ENCODE measurements at places on chromosomes 13 and 19.

DNA sequence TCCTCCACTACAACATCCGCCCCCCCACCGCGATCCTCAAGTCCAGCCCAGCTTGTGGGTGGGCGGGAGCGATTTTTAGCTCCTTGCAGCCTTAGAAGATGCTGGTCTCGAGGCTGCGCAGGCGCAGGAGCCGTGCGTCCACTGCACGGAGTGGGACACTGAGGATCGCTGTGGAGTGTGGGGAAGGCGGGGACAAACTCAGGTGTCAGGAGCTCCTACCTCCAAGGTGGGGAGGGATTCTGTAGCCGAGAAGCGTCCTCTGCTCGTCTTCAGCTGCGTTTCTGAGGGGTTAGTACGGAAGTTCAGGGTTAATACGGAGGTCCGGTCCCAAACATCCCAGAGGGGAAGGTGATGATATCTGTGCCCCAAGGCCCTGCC lies at the start of gene RTBDN:
TSS of gene RTBDN (minus strand) at position 14 of the 378 bp plus-strand sequence. CDS start 4,600 bp downstream, outside the sequence.
- no peak for DNase-seq

DNA sequence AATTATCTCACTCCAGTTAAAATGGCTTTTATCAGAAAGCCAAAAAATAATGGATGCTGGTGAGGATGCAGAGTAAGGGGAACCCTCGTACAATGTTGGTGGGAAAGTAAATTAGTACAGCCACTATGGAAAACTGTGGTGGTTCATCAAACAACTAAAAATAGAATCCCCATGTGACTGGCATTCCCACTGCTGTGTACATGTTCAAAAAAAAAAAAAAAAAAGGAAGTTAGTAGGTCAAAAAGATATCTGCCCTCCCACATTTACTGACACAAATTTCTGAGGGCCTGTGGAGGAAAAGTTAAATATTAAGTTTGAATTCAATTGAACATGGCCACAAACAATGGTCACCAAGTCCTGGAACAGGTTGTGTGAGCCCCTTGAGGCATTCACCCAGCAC lies 9.8 kb upstream of the ZSCAN5A start:
- no peak for DNase-seq

- no peak for DNase-seq
Observed at GRCh38 chr19:34994286-34994642, 5.9 kb upstream of the GRAMD1A start.

GRCh38 chr19:49455773-49456172 lies 2.7 kb downstream of the ALDH16A1 start:
- DNase-seq: no peak

GRCh38 chr19:12779162-12779993 lies 4.0 kb upstream of the HOOK2 start:
- DNase-seq: peak; percentile 58

DNA sequence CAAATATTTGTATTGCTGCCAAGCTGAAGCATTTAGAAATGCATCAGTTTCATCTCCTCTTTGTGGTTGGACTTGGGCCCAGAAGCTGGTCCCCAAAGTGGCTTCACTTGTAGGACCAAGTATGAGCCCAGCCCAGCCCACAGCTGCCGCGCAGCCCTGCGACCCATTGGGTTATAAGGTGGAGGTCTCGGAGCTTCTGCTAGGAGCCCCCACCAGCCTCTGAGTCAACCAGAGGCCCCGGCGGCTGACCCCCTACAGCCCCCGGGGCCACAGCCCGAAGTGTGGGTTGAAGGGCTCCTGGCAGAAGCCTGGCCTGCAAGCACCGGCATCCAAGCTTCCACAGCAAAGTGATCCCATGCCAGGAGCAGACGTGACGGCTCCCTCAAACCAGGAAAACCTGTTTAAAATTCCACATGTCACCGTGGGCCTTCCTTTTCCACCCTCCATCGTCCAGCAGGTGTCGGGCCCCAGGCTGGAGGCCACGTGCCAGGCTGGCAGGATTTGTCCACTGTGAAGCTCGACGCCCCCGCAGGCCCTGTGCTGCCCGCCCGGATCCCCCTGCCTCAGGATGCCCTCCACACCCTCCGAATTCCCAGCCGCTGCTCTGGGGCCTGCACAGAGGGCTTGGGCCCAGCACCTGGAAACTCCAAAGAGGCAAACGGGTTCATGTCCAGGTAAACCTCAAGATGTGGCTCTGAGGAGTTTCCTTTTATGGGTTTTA lies 54.7 kb downstream of the C13orf46 start:
- no peak for DNase-seq

- no peak for DNase-seq
Observed at GRCh38 chr13:111610081-111610480, 289.6 kb downstream of the TEX29 start.

- no peak for DNase-seq
Observed at GRCh38 chr19:2561895-2562294, 86.0 kb downstream of the GADD45B start.

- no peak for DNase-seq
Observed at GRCh38 chr13:74110053-74110452, 24.2 kb downstream of the KLF12 start.

DNA sequence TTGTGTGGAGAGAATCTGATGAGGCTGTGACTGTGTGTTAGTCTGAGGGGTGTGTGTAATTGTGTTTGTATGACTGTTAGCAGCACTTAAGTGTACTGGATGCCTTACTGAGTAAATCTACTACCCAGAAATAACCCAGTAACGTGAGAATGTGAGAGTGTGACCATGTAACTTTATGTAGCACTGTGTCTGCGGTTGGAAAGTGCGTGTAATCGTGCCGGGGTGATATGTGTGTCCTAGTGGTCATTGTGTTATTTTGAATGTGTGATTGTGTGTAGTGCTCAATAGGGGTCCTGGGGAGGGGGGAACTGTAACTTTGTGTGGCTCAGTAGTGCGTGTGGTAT lies 550 bp downstream of the ZNF383 start:
- no peak for DNase-seq

GRCh38 chr13:48741377-48741776 lies 87.6 kb downstream of the CYSLTR2 start:
- peak; percentile 56 for DNase-seq

DNA sequence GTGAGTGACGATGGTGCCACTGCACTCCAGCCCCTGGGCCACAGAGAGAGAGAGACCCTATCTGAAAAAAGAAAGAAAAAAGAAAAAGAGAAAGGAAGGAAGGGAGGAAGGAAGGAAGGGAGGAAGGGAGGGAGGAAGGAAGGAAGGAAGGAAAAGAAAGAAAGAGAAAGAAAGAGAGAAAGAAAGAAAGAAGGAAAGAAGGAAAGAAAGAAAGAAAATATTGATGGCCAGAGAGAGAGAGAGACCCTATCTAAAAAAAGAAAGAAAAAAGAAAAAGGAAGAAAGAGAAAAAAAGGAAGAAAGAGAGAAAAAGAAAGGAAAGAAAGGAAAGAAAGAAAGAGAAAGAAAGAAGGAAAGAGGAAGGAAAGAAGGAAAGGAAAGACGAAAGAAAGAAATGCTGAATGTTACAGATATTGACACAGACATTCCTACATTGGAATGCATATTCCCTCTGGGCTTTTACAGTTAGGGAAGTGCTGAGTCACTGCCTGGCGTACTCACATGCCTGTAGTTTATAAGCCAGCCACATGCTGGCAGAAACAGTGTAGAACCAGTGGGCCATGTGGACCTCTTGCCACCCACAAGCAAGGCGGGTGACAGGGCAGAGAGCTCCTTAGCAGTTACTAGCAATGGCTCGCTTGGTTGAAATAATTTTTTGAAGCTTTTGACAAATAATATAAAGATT lies 34.6 kb upstream of the SLC46A3 start:
- peak; percentile 95 for DNase-seq

DNA sequence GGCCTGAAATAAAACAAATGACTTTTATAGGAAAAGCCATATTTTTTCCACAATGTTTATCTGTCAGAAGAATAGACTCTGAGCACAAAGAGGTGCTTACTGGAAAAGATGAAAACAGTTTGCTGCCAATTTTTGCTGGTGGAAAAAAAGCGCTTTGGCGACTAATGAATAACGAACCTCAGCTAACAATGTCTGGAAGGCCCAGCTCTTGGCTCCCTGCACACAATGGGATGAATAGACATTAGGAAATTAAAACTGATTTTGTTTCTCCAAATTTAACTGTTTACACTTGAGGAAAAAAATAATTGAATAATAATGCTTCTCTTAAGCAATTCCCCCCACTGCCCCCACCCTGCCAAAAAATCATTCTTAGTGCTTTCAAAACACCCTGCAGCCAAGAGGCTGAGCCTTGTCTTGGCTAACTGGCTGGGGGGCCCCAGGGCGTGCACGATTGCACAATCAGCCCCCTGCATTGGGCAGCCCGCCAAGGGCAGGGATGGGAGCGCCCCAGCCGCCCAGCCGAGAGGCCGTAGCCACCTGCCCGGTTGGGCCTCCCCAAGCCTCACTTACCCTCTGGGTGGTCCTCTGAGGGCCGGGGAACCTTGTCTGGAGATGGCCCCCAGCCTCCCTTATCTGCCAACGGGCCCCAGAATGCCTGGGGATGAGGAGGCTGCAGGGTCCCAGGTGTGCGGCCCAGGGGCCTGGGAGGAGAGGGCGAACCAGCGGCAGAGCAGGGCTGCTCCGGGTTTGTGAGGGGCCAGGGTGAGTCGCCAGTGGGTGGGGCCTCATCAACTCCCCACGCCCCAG lies 16.8 kb downstream of the CEBPG start:
- DNase-seq: no peak

- no peak for DNase-seq
Observed at GRCh38 chr13:45132369-45133064, 12.2 kb downstream of the GTF2F2 start.

GRCh38 chr13:42497798-42498197 lies 76.2 kb upstream of the TNFSF11 start:
- DNase-seq: no peak

GRCh38 chr19:42251572-42252358 lies 3.2 kb downstream of the ERF start:
- DNase-seq: no peak

GRCh38 chr19:2587001-2587719 lies 111.2 kb downstream of the GADD45B start:
- no peak for DNase-seq

DNA sequence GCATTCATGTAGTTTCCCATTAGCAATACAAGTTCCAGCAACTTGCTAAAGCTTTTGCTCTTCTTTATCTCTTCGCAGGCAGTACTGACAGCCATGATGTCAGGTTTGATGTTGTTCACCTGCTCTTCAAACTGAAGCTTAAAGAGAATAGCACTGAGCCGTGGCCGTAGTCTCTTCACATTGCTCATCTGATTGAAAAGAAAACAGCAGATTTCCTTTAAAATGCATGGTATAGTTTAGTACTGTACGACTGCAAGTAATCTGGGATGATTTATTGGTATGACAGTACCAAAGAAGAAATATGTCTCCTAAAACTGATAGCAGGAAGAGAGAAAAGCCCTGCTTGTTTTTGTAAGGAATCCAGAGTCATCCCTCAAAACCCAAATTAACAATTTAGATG lies 284.4 kb downstream of the DIAPH3 start:
- DNase-seq: peak; percentile 5

DNA sequence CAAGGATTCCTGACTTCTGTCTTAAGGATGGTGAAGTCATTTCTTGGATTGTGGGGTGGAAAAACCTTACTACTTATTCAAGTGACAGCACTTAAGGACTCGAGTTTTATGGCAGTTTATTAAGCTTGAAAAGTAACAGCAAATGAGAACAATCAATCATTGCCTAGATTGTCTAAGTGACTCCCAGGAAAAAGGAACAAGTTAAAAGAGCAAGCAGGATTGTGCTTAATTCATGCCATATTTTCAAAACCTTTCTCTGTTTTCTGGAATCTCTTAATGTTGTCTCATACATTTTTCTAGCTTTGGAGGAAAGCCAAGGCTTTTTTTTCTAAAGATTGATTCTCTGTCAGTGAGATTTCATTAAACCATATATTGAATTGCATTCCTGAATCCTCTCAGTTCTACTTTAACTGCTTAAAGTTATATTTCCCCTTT lies 236.2 kb upstream of the HTR2A start:
- no peak for DNase-seq

DNA sequence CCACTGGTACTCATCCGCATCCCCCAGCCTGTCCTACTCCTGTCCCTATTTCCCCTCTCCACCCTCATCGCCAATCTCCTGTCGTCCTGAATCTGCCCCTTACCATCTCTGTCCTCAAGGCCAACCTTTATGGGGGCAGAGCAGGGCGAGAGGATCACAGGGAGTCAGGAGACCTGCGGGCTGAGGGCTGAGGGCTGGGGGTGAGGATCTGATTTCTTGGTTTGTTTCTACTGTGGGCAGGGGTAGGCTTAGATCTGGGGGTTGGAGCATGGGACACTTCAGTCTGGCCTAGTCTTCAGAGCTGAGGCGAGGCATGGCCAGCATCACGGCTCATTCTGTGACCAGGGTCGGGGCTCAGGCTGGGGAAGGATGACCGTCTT lies 16.5 kb upstream of the ERCC1 start:
- no peak for DNase-seq

- no peak for DNase-seq
Observed at GRCh38 chr13:103615771-103616170, 549.6 kb upstream of the SLC10A2 start.

DNA sequence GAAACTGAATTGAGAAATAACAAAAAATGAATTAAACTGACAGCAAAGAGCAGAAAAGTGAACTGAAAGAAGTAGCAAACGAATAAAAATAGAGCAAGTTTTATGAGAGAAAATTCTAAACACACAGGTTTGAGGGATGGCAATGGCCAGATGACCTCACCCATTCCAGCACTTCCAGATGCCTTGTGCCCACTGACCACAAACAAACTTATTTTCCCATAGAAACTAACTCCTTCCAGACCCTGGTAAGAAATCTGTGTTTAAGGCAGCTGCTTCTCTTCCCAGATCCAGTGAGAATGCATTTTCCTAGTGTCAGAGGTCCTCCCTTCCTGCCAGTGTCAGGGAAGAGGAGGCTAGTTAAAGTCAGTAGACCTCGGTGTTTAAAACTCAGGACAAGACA lies 51.7 kb downstream of the RXFP2 start:
- no peak for DNase-seq

- peak; percentile 89 for DNase-seq
Observed at GRCh38 chr19:3243819-3244700, 19.6 kb downstream of the CELF5 start.

GRCh38 chr13:91400063-91400399 lies 1.6 kb downstream of the GPC5 start:
- DNase-seq: no peak

DNA sequence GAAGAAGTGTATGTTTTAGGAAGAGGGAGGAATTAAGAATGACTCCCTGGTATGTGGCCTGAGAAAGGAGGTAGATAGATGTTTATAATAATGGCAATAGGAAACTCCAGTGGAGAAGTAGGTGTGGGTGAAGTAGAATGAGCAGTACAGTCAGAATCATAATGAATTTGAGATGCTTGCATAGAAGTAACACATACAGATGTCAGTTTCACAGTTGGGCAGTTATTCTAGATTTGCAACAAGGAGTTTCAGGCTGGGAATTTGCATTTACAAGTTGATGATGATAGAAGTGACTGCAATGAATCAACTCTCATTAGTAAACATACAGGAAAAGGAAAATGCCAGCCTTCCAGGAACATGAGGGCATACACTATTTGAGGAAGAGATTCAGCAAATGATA lies 149.0 kb downstream of the SLITRK1 start:
- DNase-seq: no peak

GRCh38 chr19:39237200-39238184 lies 7.3 kb downstream of the IFNL3 start:
- DNase-seq: peak; percentile 21

DNA sequence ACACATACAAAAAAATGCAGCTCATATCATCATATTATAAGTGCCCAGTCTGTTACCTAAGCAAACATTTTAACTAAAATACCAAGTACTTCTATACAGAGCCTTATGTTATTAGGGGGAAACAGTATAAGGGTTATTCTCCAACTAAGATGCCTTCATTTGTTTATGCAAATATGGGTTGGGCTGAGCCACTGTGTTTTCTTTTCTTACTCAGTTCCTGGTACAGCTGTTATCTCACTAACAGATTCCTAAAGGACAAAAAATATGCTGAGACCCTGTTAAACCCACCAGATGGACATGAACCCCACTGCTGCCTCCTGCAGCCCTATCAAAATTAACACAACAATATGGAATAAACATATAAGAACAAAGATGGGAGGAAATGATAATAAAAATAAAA lies 34.5 kb upstream of the SMAD9 start:
- no peak for DNase-seq

Data from cardiac muscle cell (in vitro differentiated cells and primary cell).